ENCODE measurements at places on chromosomes 5 and 9.

- no peak for DNase-seq
Measured at GRCh38 chr9:115649991-115650472, 503.6 kb upstream of the PAPPA start.

GRCh38 chr9:137429974-137430722 lies 7.0 kb downstream of the NOXA1 start:
- DNase-seq, result no peak

GRCh38 chr9:37936965-37937364 lies 33.0 kb upstream of the SLC25A51 start:
- no peak for DNase-seq

DNA sequence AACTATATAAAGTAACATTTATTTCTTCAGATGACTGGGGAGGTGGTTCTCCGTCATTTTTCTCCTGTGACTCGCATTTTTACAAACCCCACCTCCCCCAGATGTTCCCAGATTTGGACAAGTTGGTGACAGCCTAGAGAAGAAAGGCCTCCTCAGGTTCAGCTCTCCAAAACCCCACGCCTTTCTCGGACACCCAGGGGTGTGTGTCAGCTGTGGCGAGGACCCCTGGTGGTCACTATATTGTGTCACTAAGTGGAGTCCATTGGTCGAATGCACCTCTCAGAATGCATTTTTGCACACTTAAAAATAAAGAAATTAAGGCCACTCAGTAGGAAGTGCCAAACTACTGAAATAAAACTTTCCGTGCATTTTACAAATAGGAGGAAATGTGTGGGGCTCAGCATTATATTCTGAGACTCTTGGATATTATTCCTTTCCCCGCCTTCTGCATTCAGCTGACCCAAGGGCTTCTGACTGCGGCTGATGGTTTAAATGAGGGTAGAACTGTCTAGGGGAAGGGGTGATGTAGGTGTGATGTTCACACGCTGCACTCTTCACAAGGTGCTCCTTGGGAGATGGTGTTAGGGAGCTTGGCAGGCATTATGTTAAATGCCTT lies 47.6 kb downstream of the ACO1 start:
- no peak for DNase-seq

DNA sequence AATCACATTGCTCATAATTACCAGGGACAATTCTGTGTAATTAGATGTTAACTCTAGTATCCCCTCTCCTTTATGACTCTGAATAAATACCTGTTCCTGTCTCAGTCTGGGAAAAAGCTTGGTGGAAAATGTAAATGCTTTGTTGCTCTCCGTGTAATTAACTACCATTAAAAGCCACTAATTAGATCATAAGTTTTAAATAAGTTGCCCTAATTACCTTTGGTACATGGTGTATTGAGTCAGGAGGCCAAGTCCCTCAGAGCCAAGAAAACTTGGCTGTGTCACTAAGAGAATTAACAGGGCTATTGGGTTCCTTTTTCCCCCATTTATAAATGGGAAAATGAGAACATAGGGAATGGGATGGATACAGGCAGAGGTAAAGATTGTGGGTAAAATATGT lies 617.6 kb downstream of the TLR4 start:
- no peak for DNase-seq
